Fibroblast of the aortic adventitia (primary cell): ENCODE measurements at places on chromosomes 4 and X. TPM values are rescaled to one million over a fixed set of nuclear protein-coding genes. Genes with fewer than 3 reads are reported as not detected.

PTCHD1 gene
- total RNA-seq: under 0.01 and 0.08 TPM in 2 replicates

DNA sequence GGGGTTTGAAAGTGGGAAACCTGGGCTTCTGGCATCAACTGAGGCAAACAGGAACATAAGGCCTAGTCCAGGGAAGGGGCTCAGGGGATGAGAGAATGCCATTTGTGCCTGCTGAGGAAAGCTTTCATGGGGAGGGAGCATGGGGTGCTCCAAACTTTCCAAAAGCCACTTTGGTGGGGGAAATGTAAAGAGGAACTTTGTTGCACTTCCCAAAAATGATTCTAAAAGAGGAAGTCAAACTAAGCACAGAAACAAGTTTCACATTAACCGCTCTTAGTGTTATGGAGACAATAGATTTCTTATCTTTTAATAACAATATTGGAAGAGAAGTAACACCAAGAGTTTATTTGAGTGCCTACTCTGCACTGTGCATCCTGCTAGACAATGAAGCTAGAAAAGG, 32.3 kb downstream of the GAB3 start:
- DNase-seq: no peak

DNA sequence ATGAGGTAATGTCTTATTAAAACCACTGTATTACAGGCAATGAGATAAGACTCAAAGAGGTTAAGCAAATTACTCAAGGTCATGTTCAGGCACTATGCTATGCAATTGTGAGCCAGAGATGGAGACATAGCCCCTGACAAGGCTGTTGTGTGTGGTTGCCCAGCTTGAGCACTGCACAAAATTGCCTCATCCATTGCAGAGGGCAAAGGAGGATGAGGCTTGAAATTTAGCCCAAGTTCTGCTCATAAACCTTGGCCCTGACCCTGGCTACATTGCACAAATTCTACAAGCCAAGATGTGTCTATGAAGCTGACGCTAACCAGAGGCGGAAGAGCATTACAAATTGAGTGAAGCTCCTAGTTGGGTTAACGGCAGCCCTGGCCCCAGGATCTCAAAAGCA, 65.6 kb upstream of the PGM2 start:
- peak; percentile 37 for DNase-seq

ATP1B4 gene
- not detected in 2 replicates for total RNA-seq

DNA sequence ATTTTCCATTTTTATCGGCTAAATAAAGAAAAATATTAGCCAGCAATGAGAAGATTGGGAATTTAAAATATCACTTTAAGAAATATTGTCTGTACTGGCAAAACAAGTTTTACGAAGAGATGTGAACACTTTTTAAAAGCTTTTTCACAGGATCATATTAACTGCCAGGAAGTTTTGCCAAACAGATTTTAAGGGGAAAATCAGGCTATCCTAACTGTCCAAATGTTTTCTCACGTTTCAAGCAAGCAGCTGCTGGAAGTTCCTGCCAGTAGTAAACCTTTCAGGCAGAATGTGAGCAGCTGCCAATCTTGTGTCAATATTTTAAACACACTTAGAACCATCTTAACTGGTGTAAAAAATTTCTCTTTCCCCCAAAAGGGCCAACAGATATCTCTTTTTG, 101.1 kb downstream of the ADGRL3 start:
- DNase-seq: no peak

DNA sequence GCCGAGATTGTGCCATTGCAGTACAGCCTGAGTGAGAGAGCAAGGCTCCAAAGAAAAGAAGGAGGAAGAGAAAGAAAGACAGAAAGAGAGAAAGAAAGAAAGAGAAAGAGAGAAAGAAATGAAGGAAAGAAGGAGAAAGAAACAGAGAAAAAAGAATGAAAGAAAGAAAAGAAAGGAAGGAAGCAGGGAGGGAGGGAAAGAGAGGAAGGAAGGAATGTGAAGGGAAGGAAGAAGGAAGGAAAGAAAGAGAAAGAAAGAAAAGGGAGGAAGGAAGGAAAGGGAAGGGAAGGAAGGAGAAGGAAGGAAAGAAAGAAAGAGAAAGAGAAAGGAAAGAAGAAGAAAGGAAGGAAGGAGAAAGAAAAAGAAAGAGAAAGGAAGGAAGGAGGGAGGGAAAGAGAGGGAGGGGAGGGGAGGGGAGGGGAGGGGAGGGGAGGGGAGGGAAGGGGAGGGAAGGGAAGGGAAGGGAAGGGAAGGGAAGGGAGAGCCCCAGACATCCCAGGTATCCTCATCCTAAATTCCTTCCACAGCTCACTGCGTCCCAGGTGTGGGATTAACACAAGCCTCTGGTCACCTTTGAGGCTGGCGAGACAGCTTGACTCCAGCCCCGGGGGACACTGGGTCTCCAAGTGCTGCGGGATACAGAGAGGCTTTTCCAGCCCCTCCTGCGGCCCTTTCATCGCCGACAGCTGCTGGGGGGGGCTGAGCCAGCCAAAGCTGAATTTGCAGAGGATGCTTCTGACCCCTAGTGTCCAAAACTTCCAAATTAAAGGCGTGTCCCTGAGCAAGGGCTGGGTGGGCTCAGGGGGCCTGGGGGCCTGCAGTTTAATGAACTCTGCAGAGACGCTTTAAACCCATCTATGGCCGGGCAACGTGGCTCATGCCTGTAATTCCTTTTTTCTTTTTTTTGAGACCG, 24.2 kb upstream of the CSF2RA start:
- DNase-seq: no peak

- DNase-seq: no peak
These were observed 123.4 kb upstream of the PACRGL start for GRCh38 chr4:20576861-20577260.

GRCh38 chr4:163269869-163270268, 62.5 kb downstream of the NPY1R start:
- DNase-seq: no peak

SYTL4 gene
- 5.1 and 38.7 TPM in 2 replicates for total RNA-seq

DYNLT3 gene
- total RNA-seq: 19.4 and 64.2 TPM in 2 replicates

TCEAL1 gene
- total RNA-seq: 38.2 and 113 TPM in 2 replicates

DNA sequence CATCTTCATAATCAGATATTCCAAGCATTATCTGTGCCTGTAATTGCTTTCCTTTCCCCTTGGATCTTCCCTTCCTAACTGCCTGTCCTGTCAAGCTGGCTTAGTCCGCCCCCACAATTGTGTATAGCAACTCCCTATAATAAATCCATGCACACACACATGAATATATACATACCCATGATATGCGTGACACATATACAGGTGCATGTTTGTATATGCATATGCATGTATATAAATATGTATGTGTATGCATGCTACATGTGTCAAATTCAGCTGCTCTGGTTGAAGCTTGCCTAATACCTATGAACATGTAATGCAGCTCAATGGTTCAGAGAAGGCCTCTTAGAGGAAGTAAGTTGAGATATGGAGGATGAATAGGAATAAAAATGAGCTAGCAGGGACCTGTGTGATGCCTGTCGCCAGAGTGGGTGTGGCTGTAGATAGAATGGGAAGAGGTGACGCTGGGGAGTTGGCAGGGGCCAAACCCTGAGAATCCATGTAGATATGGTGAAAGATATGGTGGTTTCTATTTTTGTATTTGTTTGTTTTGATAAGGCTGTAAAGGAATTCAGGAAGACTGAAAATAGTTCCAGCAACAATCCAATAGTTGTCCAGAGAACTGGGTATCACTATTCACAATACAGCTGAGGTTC, 595.0 kb upstream of the BOD1L1 start:
- peak; percentile 45 for DNase-seq

GRCh38 chr4:141807103-141807891, 170.9 kb downstream of the IL15 start:
- DNase-seq: peak; percentile 47

- DNase-seq: peak; percentile 57
These were observed 2.9 kb upstream of the FAT1 start for GRCh38 chr4:186726426-186727168.
